ENCODE measurements at places on chromosomes 4 and X.

GRCh38 chr4:140529434-140529833 lies 5.5 kb downstream of the ELMOD2 start:
- no peak for DNase-seq

- DNase-seq, result no peak
Measured at GRCh38 chr4:72966652-72967051, 102.9 kb downstream of the COX18 start.

DNA sequence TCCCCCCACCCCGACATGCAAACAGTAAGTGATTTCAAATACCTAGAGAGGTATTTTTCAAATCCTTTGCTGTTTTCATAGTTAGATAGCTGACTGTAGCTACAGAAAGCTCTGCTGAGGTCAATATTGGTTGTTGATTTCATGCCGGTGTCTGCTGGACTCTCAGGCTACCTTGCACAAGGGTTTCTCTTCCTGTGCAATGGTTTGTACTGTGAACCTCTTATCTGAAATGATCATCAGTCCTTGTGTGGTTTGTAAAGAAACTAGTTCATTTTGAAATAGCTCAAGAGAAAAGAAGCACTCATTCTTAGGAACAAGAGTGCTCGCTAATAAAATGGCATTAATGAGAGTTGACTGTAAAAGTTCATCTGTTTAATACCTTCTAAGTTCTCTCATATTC lies 2.1 kb downstream of the MTM1 start:
- DNase-seq, result no peak

DNA sequence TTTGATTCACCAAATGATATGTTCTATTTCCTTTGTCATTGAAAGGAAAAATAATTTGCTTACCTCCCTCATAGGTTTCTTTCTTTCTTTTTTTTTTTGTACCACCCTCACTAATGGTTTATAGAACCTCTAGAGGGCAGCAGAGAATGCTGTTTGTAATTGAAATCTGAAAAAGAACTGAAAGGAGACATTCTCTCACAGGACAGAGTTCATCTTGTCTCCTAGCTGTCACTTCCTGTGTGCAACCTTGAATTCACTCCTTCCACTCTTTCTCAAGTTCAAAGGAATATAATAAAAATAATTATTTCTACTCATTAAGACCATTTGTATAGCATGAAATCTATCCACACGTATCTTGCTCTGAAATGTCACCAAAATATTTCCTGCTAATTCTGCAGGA lies 51.0 kb downstream of the GUCY1B1 start:
- no peak for DNase-seq

DNA sequence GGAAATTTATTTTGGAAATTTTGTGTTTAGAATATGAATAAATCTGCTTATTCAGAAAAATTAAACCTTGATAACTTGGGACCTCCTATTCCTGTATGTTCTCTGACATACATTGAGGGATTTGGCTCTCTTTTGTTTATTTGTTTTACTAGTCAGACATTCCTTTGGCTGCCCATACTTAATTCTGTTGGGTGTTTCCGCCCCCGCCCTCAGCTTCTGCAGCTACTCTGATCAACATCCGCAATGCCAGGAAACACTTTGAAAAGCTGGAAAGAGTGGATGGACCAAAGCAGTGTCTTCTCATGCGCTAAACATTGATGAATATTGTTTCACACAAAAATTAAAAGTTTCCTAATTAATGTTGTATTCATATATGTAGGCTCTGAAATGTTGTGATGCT lies 40.5 kb downstream of the RRAGB start:
- DNase-seq, result no peak

DNA sequence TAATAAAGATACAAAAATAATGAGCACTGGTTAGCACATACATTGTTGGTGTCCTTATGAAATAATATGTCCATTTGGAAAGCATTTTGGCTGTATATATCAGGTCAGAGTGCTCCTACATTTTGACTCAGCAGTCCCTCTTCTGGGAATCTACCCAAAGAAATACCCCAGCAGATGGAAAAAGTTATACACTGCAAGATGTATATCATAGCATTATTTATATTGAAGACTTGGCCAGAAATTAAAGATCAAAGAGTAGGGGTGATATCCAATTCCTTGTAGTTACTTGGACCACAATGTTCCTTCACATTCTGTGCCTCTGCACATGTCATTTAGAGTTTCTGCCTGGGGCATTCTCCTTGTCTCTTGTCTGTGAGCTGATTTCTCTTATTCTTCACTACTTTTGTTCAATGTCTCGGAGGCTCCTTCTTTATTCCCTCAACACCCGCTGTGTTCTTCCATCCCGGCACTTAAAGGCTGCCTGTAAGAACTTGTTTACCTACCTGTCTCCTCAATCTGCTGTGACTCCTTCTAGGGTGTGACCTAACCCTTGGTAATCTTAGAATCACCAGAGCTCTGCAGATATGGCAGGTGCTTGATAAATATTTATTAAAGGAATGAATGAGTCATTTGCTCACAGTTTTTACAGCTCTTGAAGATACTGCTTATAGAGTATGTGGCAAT lies 3.1 kb upstream of the TSPAN5 start:
- no peak for DNase-seq

- no peak for DNase-seq
Measured at GRCh38 chrX:148698221-148698620, 197.8 kb downstream of the AFF2 start.

GRCh38 chrX:53223955-53224859 lies 800 bp downstream of the KDM5C start:
- no peak for DNase-seq

DNA sequence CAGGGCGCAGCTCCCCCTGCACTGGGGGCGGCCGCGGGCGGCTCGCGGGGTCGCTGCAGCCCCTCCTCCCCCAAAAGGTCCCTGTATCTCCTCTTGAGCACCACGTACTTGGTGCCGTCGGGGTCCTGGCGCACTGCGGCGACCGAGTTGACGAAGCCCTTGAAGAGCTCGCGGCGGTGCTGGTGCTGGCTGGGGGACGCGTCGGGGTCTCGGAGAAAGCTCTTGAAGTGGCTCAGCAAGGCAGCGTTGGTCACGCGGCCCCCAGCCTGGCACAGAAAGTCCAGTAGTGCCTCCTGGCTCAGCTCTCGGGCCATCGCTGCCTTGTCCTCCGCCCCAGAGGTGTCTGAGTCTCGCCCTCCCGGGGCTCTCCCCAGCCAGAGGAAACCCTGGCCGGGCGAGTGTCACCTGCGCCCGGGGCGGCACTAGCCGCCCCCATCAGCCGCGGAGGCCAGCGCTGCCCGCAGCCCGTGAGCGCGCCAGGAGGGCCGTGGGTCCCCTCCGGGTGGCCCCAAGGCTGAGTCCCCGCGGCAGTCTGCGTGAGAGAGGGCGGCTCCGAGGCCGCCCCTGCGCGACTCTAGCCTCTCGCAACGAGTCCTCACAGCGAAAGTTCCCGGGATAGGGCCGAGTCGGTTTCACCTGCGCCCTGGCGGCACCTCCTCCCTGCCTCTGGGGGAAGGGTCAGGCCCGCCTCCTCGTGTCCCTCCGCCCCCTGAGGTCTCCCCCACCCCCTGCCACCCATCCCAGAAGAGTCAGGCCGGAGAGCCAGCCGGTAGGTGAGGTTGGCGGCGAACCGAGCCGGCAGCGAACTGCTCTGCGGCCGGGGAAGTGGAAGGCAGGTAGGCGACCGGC lies at the start of gene SOWAHB:
SOWAHB (minus strand) TSS at position 609 of the 849 bp plus-strand sequence; CDS start at position 314, 295 bp downstream.
- DNase-seq, result peak; percentile 93

GRCh38 chr4:12178614-12179610 lies 750.2 kb upstream of the HS3ST1 start:
- no peak for DNase-seq

GRCh38 chr4:48898733-48899431 lies 7.7 kb downstream of the OCIAD2 start:
- no peak for DNase-seq

GRCh38 chrX:72470117-72470516 lies 102.5 kb downstream of the HDAC8 start:
- no peak for DNase-seq

- no peak for DNase-seq
Measured at GRCh38 chr4:172707622-172708021, 461.0 kb upstream of the GALNT7 start.

All from upper lobe of right lung (tissue), 1 donor.